ENCODE measurements at places on chromosomes 5 and 9.

DNA sequence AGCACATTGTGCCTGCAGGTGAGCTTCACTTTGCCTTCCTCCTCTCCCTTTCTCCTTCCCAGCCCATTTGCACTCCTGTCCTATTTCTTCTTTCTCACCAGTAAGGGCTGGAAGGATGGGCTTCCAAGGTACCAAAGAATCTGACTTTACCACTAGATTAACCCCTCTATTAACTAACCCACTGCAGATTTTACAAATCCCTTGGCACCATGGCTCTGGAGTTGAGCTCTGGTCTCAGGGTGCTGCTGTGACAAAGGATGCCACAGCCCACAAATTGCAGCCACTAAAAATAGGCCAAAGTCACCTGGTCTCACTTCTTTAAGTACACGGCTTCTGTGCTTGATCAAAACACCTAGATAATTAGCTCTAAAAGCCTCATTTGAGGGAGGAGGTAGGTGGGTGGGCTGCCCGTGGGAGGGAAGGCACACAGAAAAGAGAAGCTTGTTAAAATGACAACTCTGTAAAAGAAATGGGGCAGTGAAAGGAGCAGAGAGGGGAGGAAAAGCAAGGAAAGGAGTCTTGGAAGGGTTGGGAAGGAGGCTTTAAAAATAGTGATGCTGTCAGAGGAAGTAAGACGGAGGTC lies 327.4 kb downstream of the DRD1 start:
- no peak for DNase-seq

DNA sequence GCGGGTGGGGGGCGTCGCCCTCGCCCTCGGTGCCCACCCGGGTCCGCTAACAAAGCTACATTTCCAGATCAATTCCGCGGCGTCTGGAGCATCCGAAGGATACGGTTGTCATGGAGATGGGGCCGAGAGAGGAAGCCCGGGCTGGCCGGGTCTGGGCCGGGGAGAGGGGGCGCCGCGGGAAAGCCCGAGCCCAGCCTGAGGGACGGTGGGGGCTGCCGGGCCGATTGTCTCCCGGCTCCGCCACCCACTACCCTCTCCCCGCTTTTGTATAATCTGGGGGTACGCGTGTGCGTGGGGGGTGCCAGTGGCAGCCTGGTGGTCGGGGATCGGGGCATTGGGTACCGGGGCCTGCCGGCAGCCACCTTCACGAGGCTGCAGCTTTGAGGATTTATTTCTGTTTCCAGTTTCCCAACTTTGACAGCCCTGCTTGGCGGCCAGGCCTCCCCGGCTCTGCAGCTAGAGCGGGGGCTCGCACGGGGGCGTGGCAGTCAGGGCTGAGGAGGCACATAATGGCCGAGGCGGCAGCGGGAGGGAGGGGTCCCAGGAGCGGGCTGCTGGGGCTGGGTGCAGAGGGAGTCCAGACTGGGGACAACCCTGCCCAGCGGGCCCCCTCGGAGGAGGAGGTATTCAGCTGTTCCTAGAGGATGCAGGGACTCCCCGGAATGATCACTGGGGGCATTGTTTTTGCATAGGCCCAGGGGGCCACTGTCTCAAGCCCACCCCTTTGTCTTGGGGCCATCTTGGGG lies 626 bp downstream of the PSD2 start:
- DNase-seq: no peak

DNA sequence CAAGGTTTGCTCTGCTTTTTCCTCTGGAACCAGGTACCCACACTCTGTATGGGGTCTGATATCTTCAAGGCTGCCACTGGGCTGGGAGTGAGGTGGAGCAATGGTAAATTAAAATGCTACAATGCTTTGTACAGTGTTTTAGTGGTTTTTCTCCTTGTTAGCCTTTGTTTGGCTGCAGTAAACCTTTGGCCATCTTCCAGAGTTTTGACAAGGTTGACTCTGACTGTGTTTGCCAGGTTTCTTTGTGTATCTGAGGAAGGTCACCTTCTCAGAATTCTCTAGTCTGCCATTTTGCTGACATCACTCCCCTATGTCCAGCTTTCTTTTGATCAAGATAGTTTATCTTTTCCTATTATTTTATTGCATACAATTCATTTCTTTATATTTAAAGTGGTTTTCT lies 11.2 kb downstream of the SPATA31D1 start:
- no peak for DNase-seq

DNA sequence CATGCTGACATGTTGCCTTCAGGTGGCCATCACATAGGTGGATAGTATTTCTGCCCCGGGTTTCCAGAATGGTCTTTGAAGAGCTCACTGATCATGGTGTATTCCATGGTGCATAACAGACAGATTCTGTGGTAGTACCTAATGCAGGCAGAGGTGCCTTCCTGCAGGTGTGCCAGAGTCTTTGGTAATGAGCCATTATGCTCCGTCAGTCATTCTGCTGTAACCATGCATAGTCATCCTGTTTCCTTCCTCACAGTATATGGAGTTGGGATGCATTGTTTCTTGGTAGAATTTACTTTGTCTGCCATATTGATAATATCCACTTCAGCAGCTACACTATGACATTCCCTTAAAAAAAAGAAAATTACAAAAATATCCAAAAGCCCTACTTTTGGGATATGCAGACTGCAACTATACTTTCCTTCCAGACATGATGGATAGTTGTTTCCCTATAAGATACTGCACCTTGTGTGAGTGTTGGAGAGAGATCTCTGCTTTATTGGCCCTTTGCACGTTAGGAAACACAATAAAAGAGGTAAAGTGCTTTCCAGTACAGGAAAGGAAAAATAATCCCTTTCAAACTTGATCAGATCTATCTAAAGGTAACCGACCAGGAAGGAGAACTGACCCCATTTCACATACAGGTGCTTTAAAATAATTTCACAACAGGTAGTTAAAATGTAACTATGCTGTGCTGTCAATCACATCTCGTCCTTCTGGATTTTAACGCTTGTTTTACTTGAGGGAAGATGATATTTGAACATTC lies 537.5 kb upstream of the WWC1 start:
- DNase-seq: no peak

GRCh38 chr5:116046823-116047222 lies 14.6 kb downstream of the ARL14EPL start:
- DNase-seq: no peak

- DNase-seq: no peak
Observed at GRCh38 chr5:151026679-151027078, 6.3 kb downstream of the GPX3 start.

DNA sequence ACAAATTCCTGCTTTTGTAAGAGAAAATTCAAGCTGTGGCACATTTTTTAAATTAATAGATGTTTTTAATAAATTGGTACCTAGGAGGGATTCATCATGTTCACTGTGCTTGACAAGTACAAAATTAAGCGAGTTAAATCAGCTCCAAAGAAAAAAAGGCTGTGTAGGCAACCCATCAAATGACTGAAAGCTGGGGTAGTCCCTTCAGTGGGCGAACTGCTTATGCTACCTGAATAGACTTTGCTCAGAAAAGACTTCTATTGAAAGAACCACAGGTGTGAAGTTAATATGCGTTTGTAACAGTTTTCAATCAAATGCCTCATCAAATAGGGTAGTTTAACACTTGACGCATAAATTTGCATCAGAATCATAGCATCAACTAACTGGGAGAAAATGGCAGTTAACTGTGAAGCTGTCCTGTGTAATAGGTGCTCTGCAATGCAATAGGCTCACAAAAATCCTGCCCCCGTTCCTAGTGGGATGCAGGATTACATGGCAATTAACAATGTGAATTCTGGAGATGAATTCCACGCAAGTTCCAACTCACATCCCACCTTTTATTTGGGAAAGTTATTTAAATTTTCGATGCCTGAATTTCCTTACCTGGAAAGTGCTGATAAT lies 14.4 kb upstream of the ARL15 start:
- no peak for DNase-seq

GRCh38 chr9:74848153-74848525 lies 39.6 kb downstream of the TRPM6 start:
- no peak for DNase-seq

- DNase-seq: no peak
Observed at GRCh38 chr5:73747696-73748380, 121.8 kb downstream of the ARHGEF28 start.

All from stimulated activated CD4-positive, alpha-beta T cell treated with anti-CD3 and anti-CD28 coated beads, TNF-alpha, amount 100 ng/mL, for 4 hours (primary cell).